Left renal pelvis (tissue), 4 donors: ENCODE measurements at places on chromosomes 12 and 14. TPM values are rescaled to one million over a fixed set of nuclear protein-coding genes. Genes with fewer than 3 reads are reported as not detected.

The A2M gene
- 318 TPM for polyA plus RNA-seq

The FRS2 gene
- polyA plus RNA-seq: 42.7 TPM

The PSMC6 gene
- 141 TPM for polyA plus RNA-seq

The KLRG1 gene
- polyA plus RNA-seq: 2.2 TPM

The PACS2 gene
- 55.9 TPM for polyA plus RNA-seq

The DNAI7 gene
- polyA plus RNA-seq: 6.6 TPM

The SIX4 gene
- polyA plus RNA-seq: 5.5 TPM

The MGP gene
- 422 TPM for polyA plus RNA-seq

The FERMT2 gene
- polyA plus RNA-seq: 172 TPM

The ATXN3 gene
- polyA plus RNA-seq: 32.3 TPM

The SOAT2 gene
- polyA plus RNA-seq: 0.72 TPM

DNA sequence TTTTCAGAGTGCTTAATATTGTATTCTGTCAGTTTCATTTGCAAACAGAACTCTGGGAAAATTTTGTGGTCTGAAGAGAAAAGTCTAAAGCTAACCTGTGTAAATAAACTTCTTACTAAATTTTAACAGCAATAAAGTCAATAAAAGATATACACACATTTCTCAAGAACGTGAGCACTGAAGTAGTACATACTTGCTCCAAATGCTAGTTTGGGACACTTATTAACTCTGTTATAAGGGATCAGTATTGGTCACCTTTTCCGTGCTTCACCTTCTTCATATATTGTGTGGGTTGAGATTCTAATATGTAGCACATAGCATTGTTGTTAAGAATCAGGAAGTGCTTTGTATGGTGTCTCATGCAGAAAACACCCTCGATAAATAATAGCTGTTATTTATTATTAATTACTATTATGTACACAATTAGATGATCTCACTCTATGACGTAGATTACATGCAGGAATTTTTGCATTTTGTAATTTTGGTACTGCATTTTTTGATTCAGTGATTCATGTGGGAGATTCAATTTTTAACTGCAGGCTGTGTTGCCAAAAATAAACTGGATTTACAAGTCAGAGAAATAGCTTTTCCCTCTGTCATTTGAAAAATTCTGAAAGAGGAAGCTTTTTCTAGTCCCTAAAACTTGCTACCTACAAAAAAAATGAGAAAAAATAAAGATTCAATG, 300.9 kb downstream of the ACSS3 start:
- no peak for DNase-seq

DNA sequence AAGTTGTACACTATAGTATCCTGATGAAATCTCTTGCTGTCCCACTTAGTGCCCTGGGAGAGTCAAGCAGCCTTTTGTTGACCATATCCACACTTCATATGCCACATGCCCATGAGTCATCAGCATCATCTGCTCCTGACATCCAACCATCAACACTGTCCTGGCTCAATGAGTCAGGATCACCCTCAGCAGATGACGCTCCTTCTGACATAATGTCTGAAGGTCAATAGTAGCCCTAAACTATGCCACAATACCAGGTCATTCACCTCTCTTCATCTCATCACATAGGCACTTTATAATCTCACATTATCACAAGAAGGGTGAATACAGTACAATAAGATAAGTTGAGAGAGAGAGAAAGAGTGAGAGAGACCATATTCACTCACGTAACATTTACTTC, 369.0 kb upstream of the FAR2 start:
- DNase-seq: no peak

DNA sequence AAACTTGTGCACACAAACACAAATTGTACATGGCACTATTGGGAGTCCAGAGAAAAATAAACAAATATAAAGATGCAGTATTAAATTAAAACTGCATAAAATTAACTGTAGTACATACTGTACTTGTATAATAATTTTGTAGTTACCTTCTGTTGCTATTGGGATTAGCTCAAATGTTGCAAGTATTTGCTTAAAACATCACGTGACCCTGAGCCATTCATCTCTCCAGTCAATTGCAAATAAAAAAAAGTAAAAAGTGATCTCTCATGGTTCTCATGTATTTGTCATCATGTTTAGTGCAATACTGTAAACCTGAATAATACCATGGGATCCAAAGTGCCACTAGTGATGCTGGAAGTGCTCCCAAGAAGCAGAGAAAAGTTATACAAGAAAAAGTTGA, 88.1 kb upstream of the NAV3 start:
- no peak for DNase-seq

GRCh38 chr12:109098183-109098604, 797 bp downstream of the UNG start:
- no peak for DNase-seq

GRCh38 chr12:56759263-56759908, 3.7 kb upstream of the HSD17B6 start:
- DNase-seq: no peak

DNA sequence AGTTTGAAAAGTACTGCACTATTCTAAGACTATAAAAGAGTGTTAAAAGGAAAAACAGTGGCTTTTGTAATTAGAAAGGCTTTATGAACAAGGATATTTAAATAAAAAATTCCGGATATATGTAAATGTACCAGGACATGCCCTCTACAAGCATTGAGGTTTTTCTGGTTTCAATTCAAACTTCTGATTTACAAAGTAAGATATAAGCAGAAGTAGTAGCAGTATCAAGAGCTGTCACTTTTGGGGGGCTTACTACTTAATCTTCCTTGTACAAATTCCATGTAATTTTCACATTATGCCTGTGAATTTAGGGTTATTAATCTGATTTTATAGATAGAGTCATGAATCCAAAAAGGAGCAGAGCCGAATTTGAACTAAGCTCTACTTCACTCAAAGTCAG, 170.3 kb upstream of the ATP2B1 start:
- DNase-seq: no peak

DNA sequence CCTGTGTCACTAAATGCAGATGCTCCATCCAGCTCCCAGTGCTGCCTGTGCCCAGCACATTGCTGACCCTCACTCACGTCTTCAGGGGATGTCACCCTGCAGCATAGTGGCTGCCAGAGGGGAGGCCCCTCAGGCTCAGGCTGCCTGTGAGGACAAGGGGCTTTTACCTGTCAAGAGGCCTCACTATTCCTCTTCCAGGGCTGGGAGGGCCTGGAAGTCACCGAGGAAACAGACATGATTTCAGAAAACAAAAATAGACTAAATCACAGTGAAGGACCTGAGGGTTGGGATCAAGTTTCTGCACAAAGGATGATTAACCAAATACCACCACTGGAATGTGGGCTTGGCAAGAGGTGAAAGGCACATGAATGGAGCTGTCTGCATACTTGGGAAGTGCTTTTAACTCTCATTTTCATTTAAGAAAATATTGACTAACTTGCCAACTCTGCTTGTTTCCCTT, 1202.3 kb downstream of the BCL11B start:
- peak; percentile 53 for DNase-seq

DNA sequence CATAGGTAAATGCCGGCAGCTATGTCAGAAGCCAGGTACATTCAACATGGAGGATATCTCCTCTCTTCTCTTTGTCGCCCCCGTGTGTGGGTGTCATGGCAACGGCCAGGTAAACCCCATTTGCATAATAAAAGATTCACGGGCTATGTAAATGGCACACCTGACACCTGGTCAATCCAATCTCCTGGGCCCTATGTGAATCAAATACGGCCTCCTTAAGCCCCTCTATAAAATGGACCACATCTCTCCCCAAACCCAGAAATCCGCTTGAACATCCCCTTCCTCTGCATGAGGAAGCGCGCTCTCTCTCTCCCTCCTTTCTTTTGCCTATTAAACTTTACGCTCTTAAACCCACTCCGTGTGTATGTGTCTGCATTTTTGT, 363.7 kb downstream of the SOX5 start:
- no peak for DNase-seq

- no peak for DNase-seq
Observed at GRCh38 chr14:101506926-101507835, 54.1 kb upstream of the DIO3 start.

- no peak for DNase-seq
Observed at GRCh38 chr14:95309261-95310051, 10.3 kb downstream of the CLMN start.

GRCh38 chr12:54585243-54585642, 3.2 kb downstream of the PPP1R1A start:
- DNase-seq: no peak

DNA sequence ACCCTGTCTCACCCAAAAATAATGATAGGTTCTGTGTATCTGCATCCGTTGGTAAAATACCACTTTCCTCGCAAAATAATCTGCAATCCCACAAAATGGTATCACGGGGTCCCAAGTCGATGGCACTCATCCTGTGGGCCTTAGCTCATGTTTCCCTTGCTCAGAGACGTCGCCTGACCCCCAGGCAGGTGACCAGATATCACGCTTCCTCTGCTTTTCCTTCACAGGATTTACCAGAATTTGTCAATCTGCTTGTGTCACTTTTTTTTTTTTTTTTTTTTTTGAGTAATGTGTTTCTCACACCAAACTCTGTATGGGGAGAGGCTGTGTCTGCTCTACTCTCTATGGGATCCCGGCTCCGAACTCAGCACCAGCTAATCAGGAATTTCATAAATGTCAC, 162.7 kb downstream of the PRKCH start:
- no peak for DNase-seq

DNA sequence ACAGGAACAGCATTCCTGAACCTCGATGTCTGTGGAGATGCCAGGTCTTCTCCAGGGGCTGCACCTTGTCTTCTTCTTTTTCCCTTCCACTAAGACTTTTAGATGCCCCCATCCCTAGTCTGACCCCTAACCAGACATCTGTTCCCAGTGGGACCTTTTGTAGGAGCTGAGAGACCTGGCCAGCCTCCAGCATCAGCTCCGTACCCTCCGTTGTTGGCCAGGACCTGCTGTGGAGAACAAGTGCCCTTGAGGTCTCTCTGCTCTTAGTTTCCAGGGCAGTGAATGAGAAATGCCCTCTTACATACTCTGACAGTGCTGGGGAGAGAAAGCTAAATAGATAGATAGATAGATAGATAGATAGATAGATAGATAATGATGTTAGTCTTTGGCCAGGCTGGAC, 16.8 kb upstream of the SDR39U1 start:
- no peak for DNase-seq

DNA sequence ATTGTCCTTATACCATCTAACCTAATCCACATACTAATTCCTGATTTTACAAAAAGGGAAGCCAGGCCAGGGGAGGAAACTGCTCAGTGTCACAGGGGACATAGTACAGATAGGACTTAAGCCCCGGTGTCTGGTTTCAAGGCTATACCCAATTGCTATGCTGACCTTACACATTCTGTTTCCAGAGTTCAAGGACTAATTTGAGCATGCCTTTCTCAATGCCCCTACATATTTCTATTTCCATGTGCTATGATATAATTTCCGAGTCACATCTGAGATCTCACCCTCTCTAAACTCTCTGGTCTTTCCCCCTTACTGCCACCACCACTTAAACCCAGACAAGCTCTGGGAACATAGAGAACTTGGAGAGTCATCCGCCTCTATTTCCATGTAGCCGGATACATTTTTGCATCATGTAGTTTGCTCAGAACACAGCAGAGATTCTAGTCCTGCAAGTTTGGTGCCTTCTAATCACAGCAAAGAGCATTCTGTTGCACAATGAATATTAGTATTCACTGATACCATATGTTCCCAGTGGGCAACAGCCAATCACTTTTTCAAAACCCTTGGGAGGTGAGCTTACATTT, 34.2 kb downstream of the PPM1H start:
- DNase-seq: no peak

DNA sequence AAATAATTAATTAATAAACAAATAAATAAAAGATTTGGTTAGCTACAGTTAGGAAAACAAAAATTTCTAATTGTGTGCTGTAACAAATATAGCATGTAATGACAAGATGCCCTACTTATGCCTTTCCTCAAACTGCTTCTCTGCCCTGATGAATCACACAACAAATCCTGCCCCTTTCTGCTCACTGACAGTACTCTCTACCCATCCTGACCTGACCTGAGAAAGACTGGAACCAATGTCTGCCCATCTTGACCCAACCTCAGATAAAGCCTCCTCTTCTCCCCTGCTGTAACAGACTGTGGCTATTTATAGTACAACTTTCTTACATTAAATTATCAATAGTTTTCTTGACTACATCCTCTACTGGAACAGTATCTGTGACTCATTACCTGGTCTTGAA, 43.7 kb downstream of the PPP1R13B start:
- DNase-seq: no peak

GRCh38 chr14:104361921-104362681, 217.5 kb upstream of the C14orf180 start:
- no peak for DNase-seq

DNA sequence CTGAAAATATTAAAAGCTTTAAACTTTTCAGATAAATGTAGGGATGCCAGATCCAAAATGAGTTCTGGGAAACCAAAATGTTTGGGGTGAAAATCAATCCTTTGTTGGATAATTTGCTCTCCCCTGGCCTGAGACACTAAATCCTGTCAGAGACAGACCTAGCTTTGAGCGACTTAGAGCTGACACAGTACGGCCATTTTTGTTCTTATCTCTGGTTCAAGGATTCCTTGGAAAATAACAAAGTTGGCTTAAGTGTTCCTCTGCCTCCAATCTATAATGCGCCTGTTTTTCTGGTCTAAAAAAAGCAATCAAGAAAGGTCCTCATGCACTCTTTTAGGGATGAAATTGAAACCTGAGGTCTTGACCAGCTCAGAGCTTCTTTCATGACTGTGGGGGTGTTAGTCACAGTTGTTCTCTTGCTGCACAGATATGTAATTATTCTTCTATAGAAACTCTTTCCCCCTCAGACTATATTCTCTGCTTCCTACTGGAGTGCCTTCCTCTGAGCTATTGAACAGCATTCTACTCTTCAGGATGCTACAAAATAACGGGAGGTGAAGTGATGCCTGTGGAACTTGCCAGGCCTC, 52.3 kb upstream of the EGLN3 start:
- no peak for DNase-seq

DNA sequence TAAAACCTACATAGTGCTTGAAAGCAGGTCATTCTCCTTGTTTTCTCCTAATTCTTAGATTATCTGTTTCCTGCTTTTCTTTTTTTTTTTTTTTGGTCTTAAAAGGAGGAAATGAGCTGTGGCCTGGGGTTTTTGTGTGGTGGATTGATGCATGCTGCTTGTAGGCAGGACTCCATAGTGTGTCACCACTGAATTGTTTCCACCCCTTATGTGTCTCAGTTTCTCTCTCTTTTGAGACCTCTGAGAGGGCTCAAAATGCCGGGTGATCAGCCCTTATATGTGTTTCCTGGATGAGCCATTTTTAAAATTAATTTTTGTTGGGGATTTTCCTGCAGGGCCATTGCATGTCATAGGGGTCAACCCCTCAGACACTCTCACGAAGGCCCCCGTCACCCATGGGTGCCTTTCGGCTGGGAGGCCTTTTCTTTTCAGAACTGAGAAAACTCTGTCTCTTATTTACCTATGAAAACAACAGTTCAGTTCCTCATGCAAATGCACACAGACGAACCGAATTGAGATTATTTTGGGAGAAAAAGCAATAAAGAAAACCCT, 32.0 kb upstream of the LRRK2 start:
- DNase-seq: no peak

DNA sequence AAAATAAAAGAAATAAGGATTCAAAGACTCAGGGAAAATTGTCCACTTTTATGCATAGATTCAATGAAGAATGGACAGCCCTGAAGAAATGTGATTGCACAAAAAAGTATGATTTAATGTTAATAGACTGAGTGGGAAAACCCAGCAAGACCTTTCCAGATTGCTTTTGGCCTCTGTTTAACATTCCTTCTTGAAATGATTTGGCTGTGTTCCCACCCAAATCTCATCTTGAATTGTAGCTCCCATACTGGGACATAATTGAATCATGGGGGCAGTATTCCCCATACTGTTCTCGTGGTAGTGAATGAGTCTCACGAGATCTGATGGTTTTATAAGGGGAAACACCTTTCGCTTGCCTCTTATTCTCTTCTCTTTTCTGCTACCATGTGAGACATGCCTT, 1316.9 kb upstream of the SEL1L start:
- no peak for DNase-seq

GRCh38 chr12:79933532-79934264, 1.2 kb downstream of the PPP1R12A start:
- DNase-seq: no peak
